Naive thymus-derived CD8-positive, alpha-beta T cell (primary cell): ENCODE measurements at places on chromosomes 7 and 10.

GRCh38 chr10:69090685-69091084, 2.8 kb downstream of the SRGN start:
- no peak for DNase-seq

DNA sequence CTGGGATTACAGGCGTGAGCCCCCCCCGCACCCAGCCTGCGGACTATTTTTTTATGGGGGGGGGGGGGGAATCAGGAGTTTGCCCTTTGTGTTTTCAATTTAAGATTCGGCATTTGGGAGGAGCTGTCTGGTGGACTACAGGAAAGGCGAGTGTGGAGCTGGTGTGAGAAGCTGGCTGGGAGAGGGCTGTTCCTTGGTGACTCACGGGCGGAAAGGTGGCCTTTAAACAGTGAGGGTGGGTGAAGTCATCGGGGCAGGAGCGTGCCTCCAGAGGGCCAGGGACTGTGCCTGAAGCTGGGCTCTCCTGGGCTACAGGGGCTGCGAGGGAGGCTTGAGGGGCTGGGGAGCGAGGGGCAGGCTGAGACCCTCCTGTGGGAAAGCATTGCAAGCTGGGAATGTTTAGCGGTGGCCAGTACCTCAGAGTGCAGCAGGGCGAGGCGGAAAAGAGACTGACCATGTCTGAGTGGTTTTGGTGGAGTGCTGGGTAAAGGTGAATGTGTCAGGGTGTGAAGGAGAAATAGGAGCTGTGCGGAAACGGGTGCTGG, 39.7 kb upstream of the ZNF32 start:
- no peak for DNase-seq

DNA sequence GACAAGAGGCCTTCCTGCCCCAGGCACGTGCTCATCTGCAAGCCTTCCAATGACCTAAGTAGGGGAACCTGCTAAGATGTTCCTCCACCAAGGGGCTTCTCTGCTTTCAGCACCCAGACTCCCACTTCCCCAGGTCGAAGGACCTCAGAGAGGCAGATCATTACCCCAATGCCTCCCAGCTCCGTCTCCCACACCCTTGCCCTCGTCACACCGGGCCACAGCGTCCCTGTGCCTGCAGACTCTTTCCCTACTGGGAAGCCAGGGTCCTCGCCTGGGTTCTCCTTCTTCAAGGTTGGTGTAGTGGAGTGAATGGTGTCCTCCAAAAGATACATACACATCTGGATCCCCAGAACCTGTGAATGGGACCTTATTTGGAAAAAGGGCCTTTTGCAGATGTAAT, 151.9 kb downstream of the UBE2H start:
- no peak for DNase-seq

- no peak for DNase-seq
Observed at GRCh38 chr7:97270280-97270679, 152.8 kb downstream of the SDHAF3 start.

GRCh38 chr10:30868611-30869010, 163.1 kb downstream of the ZNF438 start:
- DNase-seq = no peak

DNA sequence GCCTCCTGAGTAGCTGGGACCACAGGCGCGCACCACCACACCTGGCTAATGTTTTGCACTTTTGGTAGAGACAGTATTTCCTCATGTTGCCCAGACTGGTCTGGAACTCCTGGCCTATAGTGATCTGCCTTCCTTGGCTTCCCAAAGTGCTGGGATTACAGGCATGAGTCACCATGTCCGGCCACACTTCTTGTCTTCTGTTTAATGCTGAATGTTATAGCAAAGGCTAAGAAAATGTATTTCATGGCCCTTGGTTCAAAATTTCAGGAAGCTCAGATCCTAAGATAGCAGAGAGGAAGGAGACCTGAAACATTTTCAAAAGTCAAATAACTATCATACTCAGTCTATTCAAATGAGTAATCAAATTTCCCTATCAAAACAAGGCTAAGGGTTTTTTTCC, 229.6 kb downstream of the BAMBI start:
- no peak for DNase-seq

DNA sequence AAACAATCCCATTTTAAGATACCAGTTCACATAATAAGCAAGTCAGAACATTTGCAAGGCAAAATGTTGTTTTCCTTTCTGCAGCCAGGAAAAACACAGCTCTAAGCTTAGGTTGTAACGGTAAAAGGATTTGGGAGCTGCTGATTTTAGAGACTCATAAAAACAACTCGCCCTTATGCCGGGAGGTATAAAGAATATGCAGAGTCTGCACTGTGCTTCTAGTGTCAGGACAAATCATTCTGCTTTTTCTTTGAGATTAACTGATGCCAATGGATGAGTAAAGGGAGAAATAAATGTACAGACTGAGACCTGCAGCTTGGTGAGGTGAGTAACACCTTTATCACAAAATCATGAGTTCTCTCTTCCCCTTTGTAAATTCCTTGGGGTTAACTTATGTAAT, 2.0 kb upstream of the SFR1 start:
- no peak for DNase-seq

DNA sequence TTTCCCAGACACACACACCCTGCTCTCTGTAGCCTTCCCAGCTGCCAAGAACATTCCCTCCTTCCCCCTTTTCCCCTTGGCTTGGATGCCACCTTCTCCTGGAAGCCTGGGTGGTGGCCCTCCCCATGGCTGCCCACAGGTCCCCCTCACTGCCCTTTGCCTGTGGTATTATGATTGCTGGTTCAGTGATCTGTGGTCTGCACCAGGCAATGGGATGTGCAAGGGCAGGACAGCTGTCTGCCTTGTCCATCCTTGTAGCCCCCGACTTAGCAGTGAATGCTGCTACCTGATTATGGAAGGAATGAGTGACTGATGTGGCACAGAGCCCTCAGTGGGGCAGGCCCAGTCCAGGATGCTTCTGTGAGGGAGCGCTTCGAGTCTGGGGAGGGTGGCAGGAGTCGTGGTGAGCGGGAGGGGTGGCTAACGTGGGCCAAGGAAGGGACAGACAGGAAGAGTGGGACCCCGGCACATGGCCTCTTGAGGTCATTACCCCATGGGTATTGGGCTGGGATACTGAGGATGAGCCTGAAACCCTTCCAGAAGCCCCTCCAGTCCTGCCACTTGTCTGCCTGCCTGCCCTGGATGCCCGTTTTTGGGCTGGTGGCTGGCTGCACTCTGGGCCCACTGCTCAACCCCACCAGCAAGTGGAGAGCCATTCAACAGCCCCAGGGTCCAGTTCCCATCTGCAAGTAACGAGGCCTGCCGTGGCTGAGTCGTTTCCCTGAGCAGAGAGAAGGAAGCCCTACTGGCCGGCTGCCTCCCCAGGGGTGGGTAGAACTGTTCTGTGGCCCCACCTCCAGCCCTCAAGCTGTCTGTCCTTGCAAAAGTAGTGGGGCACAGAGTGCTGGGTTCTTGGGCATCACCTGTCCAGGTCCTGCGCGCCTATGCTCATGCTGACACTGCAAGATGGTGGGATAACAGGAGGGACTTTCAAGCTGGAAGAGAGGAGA, 8.8 kb downstream of the CHST3 start:
- no peak for DNase-seq

GRCh38 chr10:119517235-119518141, 25.0 kb downstream of the RGS10 start:
- DNase-seq = no peak

DNA sequence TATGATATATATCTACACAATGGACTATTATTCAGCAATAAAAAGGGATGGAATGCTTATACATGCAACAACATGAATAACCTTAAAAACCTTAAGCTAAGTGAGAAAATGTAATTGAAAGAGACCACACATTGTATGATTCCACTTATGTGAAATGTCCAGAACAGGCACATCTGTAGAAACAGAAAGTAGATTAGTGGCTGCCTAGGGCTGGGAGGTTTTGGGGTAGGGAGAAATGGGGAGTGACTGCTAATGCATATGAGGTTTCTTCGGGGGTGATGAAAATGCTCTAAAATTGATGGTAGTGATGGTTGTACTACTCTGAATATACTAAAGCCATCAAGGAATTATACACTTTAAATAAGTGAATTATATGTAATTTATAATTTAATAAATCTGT, 14.7 kb downstream of the SLC16A9 start:
- no peak for DNase-seq

DNA sequence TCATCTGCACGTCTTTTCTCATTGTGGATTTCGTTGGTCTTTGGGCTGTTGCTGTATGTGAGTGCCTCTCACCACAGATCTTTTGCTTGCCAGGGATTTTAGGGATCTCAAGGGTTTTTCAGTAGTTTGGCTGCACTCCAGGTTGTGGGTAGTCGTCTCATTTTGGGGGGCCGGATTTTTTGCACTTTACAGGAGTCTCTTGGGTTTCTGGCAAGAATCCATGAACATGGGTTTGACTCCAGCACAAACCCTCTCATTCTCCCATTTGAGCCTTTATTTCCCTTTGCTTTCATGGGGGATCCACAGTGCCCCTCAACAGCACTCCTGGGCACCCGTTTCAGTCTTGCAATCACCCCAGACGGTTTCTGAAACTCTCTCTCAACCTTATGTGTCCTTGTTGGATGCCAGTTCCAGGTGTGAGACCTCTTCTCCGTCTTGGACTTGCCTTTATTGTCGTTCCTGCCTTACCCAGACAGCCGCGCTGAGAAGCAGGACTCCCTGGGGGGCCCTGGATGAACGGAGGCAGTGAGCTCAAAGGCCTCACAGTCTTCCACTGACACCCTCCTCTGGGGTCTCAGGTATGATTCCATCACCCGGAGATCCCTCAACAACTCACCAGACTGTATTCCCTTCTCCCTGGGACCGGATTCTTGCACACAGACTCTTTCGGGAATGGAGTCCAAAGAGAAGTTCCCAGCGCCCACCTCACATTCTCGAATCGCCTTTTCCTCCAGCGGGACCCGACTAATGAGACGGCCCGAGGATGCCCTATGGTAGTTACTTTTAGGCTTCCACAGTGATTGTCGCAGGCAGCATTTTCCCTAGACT, 18.8 kb upstream of the ZNF273 start:
- DNase-seq = no peak

DNA sequence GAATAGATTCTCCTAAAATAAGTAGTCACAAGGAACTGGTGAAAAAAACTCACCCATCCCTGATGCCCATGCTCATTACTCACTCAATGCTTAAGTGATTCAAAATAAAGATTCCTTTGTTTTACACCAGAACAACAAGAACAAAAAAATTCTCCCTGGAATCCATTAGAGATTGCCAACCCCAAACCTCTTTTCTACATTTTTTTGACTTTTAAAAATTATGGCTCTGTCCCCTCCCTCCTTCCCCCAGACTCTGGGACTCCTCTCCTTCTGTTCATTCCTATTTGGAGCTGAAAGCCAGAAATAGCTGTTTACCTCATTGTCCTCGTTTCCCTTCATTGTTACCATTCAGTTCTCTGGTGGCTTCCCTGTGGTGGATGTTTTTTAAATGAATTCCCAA, 63.2 kb upstream of the FHIP2A start:
- DNase-seq = no peak
